ENCODE measurements at places on chromosomes 13 and 19.

- no peak for DNase-seq
These were observed 32.3 kb upstream of the FGF9 start for GRCh38 chr13:21638319-21639282.

DNA sequence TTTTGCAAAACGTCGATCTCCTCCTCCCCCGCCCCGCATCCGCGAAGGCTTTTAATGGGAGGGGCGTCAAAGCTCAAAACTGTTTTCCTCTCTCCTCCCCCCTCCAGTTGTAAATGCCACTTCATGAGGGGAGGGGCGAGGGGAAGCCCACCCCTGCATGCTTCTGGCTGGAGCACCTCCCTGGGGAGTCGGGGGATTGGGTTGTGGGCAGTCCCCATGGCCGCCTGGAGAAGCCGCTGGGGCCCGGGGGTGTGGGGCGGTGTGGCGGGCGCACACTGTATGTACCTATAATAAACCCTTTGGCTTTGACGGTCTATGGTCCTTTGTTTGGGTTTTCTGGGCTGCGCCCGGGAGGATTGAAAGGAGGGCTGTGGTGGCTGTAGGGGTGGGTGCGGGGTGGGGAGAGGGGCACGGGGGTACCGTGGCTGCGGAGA is 505 bp upstream of the SHKBP1 start:
- peak; percentile 18 for DNase-seq

DNA sequence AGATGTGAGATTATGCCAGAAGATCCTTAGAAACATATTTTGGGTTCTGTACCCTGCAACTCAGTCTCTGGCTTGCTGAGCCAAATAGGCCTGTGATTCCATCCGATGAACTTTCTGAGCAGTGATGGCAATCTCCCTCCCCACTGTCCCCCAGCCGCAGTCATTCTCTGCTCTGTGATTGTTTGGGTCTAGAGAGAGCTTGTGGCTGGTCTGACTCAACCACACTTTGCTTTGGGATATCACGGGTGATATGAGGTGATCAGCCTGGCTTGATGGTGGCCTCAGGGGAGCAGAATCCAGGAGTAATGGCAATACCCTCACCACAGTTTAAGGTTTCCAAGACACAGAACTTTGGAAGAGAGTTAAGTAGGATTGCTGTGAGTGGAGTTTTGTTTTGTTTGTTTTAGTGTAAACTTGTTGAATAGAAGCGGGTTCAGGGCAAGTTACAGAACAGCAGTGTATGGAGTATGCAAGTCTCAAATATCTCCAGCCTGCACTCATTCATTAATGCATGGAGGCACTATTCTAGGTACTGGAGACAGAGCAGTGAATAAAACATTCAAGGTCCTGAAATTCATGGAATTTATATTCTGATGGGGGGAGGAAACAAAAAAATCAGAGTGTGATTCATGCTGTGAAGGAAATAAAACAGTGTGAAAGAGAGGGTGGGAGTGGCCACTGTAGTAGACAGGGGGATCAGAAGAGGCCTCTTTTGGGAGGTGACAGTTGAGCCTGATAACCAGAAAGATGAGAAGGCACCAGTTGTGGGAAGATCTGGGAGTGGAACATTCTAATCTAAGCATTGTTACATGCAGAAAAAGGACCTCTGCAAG is 5.3 kb downstream of the SAMD4B start:
- DNase-seq = no peak

GRCh38 chr19:7383284-7383683 is 34.5 kb downstream of the ARHGEF18 start:
- no peak for DNase-seq

GRCh38 chr13:98411617-98412265 is 165.2 kb downstream of the STK24 start:
- no peak for DNase-seq

- DNase-seq = no peak
These were observed 2292.8 kb downstream of the PCDH9 start for GRCh38 chr13:64937302-64937701.

- DNase-seq = no peak
These were observed 46.8 kb upstream of the URAD start for GRCh38 chr13:28035146-28035782.

- no peak for DNase-seq
These were observed 21.5 kb upstream of the GSX1 start for GRCh38 chr13:27770809-27771208.

DNA sequence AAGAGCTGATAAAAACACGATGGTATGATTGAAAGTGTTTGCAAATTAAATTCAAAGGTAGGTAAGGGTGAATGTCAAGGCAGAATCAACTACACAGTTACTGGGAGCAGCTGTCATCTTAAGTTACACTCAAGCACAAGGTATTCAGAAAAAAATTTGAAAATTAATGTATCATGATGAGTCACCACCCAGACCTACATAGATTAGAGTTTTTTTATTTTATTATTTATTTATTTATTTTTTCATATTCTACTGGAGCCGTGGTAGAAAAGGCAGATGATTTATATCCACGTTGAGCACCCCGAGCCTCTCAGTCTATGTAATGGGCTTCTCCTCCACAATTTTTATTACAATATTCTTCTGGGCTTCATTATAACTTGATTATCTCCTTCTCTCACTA is 728.9 kb upstream of the ARGLU1 start:
- DNase-seq = no peak

GRCh38 chr13:33125821-33126570 is 109.8 kb downstream of the KL start:
- no peak for DNase-seq

DNA sequence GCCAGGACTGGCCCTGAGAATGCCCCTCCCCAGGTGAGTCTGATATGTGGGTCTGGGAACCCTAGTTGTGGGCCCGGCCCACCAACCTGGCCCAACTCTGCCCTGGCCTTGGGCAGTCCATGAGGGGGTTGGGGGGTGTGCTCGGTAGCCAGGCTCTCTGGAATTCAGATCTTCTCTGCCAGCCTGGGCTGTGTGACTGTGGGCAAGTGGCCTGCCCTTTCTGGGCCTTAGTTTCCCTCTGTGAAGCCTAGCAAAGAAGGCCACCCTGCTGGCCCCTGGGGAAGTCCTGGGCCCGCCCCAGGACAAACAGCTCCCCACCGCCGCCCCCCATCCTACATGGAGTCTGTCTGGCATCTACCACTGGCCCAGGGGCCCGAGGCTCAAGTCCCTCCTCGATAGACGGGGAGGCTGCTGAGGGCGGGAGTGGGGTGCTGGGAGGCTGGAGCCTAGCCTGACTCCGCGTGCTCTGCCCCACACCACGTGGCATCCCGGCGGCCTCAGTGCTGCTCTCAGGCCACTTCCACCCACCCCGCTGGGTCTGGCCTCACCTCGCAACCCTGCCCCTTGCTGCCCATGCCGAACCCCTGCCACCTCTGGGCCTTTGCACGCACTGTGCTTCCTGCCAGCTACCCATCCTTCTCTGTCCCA is 8.3 kb upstream of the TBXA2R start:
- no peak for DNase-seq

GRCh38 chr13:44857061-44857460 is 132.2 kb downstream of the NUFIP1 start:
- DNase-seq = no peak

DNA sequence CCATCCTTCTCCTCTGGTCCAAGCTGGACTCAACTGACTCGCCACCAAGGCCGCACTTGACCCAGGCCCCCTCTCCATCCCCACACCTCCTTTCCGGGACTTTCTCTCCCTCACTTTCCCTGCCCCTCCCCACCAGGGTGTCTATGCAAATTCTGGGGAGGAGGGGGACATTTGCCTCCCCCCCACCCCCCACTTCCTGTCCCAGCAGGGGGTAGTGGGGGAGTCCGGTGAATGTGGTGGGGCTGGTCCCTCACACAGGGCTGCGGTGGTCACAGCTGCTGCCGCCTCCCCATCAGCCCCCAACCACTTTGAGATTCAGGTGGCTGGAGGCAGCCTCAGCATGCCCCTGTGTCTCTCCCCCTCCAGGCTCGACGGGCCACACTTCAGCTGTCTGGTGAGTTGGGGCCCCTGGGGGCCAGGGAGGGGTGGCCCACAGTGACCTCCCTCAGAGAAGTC is 870 bp downstream of the SPIB start:
- DNase-seq = no peak

DNA sequence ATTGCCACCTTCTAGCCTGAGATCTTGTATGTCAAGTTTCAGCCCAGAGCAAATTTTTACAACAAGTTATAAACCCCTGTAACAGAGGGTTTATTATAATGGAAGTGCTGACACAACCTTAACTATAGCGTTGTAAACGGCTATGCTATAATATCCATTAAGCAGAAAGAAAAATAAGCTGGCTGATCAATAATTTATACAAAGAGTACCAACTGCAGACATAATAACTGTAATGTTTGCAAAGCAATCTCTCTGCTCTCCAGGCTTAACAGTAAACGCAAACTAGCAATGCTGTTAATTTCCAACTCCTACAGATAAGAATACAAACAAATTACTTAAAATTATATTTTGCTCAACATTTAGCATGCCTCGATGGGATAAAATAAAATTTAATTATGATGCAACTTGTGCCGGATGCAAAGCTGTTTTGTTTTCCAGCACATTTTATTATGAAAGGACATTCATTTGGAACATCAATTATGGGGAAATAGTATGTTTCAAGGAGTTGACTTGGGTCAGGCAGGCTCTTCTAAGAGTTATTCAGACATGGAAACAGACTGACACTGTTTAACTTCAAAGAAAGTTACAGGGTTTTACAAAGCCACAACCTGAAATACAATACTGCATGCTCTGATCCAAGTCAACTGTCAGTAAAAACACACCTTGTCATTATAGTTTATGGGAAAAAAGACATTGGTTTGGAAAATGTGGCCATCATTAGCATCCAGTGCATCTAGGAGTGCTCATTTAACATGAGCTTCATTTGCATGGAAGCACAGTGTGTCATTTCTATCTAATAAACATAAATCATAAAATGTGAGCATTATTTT is 6.6 kb upstream of the DACH1 start:
- DNase-seq = no peak

- no peak for DNase-seq
These were observed 30.1 kb downstream of the LIG4 start for GRCh38 chr13:108185223-108185622.

GRCh38 chr13:58617880-58618665 is 986.5 kb downstream of the PCDH17 start:
- DNase-seq = peak; percentile 29

DNA sequence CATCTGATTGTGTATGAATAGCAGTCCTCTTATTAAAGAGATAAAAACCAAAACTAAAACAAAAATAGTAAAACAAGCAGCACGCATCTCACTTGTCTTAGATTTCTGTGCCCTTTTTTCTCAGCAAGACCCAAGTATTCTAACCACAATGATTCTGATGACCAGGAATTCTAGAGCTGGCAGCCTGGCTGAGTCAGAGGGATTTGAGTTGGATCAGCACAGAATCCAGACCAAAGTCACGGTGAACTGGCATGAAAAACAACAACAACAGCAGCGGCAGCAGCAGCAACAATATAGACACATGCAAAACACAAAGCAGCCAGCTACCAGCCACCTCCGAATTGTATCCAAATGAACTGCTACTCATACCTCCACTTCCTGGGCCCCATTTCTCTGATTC is 360.5 kb downstream of the KCNRG start:
- no peak for DNase-seq

DNA sequence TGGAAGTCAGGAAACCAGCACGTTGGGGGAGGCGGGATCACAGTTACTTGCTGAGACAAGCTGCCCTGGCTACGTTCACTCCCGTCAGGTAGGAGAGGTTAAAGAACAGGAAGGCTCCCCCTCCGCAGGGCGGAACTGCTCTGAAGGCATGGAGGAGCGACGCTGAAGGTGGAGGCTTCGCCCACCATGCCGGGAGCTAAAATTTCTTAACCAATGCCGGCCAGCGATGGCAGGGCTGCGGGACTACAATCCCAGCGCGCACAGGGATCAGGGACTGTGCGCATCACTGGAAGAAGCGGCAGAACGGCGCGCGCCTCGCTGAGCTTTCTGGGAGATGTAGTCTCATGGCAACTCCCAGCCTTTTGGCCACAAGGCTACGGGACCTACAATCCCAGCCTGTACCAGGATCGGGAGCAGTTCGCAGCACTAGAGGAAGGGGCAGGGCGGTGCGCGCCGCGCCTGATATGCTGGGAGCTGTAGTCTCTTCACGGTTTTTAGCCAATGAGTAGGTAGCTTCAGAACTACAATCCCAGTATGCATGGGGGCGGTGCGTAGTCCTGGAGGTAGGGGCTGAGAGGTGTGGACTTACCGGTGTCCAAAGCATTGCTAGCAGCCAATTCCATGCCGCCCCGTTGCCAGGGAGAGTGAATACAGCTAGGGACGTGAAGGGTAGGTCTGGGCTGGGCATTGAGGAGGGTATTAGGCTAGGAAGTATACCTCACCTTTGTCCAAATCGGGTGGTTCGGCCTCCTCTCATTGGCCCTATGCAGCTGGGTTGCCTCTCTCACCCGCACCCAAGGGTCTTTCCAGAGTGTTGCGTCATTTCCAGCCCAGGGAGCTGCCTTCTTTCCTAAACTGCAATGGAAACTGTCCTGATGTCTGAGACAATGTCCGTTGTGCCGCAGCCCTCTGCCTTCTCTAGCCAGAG is 12.8 kb upstream of the ZNF682 start:
- DNase-seq = peak; percentile 98

DNA sequence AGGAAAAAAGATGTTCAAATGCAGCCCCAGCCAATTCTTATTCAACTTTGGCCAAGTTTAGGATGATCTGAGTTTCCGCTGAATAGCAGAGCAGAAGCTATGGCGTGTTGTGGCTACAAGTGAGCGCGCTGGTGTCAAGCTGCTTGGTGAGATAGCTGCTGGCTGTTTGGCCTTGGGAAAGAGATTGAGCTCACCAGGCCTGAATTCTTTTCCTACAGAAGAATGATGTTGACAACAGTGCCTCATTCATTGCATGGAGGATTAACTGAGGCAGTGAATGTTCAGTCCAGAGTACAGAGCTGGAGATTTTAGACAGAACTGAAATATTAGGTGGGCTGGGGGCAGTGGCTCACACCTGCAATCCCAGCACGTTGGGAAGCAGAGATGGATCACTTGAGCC is 31.5 kb upstream of the MAP3K10 start:
- no peak for DNase-seq

GRCh38 chr13:73366241-73366640 is 307.4 kb downstream of the KLF5 start:
- DNase-seq = no peak
